Activated CD4-positive, alpha-beta T cell treated with anti-CD3 and anti-CD28 coated beads for 24 hours (primary cell): ENCODE measurements at places on chromosomes 7 and 10.

- no peak for DNase-seq
Observed at GRCh38 chr7:2231992-2232765, 566 bp downstream of the MAD1L1 start.

DNA sequence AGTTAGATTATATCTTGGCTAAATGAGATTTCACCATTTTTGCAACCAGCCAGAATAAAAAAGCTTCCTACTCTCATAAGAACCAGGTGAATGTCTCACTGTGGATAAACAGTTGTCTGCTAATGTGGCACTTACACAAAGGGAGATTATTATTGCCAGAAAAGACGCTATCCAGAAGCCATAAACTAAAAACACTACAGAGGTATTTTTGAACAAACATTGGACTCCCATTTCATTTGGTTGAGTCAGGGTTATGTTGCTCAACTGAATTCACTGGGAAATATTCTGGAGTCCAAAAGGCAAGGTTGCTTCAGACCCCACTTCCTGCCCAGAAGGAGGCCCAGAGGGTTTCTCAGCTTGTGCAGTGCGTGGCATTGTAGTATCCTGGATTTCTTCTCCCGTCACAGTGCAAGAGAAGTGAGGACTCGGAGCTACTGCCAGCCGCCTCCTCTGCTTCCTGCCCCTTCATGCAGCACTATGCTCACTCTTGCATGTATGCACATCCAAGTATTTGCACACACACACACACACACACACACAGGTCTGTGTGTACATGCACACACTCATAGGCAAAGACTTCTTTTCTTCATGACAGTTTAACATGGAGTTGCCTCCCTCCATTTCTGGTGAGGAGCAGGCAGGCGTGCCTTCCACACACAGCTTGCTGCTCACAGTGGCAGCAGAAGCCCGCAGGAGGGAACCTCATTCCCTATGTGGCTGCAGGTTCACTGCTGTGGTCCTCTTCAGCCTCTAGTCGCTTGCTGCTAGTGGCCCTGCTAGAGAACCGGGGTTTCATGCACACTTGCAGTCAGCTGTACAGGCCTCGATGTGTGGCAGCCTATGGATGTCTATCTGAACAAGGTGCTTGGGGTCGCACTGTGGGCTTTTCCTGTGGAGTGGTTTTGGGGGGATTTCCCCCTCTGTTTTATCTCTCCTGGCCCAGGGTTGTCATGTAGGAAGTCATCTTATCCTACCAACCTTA lies 10.1 kb downstream of the DENND10 start:
- DNase-seq = no peak

- DNase-seq = no peak
Observed at GRCh38 chr7:127824682-127825081, 172.7 kb downstream of the SND1 start.

GRCh38 chr10:4586776-4587175 lies 239.2 kb upstream of the AKR1E2 start:
- no peak for DNase-seq

GRCh38 chr7:73509463-73509862 lies 12.6 kb downstream of the BAZ1B start:
- no peak for DNase-seq

GRCh38 chr7:136114966-136115762 lies 138.0 kb upstream of the MTPN start:
- peak; percentile 16 for DNase-seq

- DNase-seq = no peak
Observed at GRCh38 chr10:95756041-95756761, at the start of gene ENTPD1. TSS of gene ENTPD1 (plus strand) at chr10:95756163. CDS start at chr10:95756240, 77 bp downstream.

DNA sequence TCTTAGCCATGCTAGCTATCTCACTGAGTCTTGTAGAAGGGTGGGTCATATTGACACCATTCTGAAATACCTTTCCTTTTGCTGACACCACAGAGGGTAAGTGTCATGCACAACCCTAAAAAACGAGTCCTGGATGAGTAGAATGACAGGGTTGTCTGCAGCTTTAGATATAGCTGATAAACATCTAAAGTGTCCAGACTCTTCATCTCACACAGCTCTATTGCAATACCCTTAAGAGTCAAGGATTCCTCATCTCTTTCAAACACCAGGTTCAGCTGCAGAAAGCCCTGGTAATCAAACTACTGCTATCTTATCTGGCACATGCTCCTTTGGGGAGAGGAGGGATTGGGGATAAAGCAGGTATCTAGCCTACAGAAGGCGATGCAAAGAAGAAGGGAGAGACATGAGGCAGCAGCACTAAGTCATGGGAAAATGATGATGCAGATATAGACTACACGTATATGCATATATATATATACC lies 127.0 kb downstream of the ANK3 start:
- DNase-seq = no peak

DNA sequence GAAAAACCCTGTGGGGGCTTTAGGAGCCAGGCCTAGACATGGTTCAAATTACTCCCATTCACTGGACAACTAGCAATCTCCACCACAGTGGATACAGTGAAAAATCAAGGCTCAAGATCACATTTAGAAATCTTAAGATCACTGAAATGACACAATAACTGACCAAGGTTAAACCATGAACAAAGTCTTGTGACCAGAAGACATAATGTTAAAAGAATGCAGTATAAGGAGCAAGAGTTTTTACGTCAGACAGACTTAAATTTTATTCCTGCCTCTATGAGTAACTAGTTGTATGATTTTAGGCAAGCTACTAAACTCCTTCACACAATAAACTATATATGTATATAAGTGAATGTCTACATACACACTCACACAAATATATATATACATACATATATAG lies 68.5 kb downstream of the MICU1 start:
- no peak for DNase-seq

DNA sequence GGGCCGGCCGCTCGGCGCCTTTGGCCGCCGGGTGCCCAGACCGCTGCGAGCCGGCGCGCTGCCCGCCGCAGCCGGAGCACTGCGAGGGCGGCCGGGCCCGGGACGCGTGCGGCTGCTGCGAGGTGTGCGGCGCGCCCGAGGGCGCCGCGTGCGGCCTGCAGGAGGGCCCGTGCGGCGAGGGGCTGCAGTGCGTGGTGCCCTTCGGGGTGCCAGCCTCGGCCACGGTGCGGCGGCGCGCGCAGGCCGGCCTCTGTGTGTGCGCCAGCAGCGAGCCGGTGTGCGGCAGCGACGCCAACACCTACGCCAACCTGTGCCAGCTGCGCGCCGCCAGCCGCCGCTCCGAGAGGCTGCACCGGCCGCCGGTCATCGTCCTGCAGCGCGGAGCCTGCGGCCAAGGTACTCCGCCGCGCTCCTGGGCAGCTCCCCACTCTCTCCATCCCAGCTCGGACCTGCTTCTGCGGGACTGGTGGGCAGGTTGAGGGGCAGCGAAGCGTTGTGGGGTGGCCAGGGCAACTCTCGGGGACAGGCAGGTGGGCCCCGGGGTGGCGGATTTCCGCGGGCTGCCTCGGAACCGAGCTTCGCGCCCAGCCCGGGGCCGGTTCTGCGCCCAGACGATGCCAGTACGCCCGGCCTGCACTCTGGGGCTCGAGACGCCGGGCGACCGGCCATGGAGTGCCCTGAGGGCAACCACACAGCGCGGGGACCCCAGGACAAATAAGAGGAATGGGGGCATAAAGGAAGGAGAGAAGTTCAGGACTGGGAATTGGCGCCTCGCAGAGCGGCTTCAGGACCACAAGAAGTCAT lies 578 bp downstream of the HTRA1 start:
- DNase-seq = no peak

DNA sequence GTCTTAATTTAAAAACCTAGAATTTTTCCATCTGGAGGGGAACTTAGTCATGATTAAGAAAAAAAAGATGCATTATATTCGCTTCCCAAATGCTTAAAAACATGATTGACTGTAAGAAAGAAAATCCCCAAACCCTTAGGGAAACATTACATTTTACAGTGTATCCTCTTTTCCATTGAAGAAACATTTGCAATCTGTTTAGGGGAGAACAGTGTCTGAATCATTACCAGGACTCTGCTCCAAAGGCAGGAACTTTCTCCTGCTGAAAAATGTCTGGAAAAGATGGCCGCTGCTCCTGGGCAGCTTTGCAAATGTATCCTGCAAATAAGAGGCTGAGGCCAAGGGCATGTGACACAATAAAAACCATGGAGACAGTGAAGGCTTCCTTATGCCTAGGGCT lies 173.7 kb downstream of the BUB3 start:
- DNase-seq = no peak

- DNase-seq = peak; percentile 60
Observed at GRCh38 chr7:32942415-32943251, 14.6 kb upstream of the FKBP9 start.

DNA sequence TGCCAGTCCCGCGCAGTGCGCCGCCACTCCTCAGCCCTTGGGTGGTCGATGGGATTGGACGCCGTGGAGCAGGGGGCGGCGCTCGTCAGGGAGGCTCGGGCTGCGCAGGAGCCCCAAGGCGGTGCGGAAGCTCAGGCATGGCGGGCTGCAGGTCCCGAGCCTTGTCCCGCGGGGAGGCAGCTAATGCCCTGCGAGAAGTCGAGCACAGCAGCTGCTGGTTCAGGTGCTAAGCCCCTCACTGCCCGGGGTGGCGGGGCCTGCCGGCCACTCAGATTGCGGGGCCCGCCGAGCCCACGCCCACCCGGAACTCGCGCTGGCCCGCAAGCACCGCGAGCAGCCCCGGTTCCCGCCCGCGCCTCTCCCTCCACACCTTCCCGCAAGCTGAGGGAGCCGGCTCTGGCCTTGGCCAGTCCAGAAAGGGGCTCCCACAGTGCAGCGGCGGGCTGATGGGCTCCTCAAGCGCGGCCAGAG lies 14.4 kb upstream of the WASL start:
- DNase-seq = no peak

- DNase-seq = no peak
Observed at GRCh38 chr7:119228482-119228881, 1004.0 kb downstream of the ANKRD7 start.

DNA sequence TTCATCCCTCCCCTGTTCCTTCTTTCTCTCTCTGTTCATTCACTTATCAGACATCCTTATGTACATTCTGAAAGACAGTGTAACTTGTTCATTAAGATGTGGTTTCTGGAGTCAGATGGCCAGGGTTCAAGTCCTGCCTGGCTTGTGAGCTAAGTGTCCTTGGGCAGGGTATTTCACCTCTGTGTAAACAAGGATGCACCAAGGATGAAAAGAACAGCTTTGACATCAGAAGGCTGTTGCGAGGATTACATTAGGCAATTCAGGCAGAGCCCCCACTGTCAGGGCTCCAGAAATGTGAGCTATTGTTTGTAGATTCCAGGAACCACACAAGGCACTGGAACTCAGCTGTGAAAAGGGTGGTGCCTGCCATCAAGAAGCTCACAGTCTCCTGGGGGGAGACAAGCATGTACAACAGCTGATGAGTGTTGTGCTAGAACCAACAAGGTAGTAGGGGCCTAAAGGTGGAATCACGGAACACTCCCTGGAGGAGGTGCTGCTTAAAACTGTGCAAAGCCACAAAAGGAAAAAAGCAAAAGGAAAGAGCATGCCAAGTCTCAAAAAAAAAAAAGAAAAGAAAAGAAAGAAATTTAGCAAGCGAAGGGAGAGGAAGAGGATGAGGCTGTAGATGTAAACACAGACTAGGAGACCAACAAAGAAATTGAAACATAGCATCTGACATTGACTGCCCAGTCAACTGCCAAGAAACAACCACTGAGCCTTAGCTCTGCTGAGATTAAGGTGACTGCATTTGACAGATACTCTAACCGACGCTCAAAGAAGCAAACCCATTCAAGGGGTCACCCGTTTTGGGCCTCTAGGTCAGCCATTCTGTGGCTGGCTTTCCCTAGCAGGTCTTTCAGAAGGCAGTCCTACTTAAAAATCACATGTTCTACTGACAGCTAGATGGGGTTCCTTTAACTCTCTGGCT lies 12.5 kb downstream of the PDLIM1 start:
- no peak for DNase-seq

- no peak for DNase-seq
Observed at GRCh38 chr10:2981361-2981801, 86.0 kb upstream of the PFKP start.

DNA sequence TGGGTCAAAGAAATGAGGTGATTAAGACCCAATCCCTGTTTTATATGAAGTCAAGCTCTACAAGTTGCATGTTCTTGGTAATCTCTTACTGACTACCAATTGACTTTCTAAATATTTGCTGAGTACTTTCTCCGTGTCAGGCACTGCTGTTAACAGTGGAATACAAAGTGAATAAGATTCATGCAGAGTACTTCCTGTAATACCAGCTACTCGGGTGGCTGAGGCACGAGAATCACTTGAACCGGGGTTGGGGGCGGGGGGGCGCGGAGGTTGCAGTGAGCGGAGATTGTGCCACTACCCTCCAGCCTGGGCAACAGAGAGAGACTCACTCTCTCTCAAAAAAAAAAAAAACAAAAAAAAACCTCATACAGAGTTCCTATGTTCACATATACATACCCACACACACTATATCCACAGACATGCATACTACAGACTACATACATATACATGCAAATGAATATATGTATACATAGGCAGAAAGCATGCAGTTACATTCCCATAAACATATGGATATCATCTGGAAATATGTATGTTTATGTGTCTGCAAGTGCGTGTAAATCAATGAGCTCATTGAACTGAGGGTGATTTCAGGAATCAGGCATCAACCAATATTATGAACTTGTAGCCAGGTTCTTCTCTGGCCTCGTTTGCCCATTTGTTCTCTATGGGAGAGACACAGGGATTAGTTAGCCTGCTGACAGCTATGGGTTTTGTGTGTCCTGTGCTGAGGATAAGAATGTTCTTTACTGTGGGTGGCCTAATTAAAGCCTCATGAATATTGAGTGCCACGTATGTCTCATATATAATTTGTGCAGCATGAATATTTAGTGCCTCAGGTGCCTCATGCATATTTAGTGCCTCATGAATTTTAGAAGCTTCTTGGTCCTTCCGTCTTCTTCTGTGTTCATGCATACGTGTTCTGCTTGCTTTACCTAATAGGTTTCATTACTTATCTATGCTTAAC lies 73.9 kb downstream of the BICC1 start:
- no peak for DNase-seq
